ENCODE measurements at places on chromosomes 7 and 10. TPM values are rescaled to one million over a fixed set of nuclear protein-coding genes. Genes with fewer than 3 reads are reported as not detected.

The RSU1 gene
- 62.7 TPM for total RNA-seq

The TMEM273 gene
- not detected for total RNA-seq

The SPAG6 gene
- total RNA-seq: not detected

The SLC35B4 gene
- 9.4 TPM for total RNA-seq

The INTS15 gene
- total RNA-seq: 17.7 TPM

The NUTM2E gene
- total RNA-seq: not detected

The ABCA13 gene
- total RNA-seq: 0.46 TPM

The NDUFB8 gene
- total RNA-seq: 267 TPM

The ZNF117 gene
- total RNA-seq: 0.15 TPM

The CPEB3 gene
- 0.78 TPM for total RNA-seq

The LHPP gene
- total RNA-seq: 13.4 TPM

The SOSTDC1 gene
- total RNA-seq: not detected

The LRRN3 gene
- 0.16 TPM for total RNA-seq

The ZNF853 gene
- 2.4 TPM for total RNA-seq

All from hair follicular keratinocyte (primary cell).